BE2C (cell line): ENCODE measurements at places on chromosomes 1 and 21.

DNA sequence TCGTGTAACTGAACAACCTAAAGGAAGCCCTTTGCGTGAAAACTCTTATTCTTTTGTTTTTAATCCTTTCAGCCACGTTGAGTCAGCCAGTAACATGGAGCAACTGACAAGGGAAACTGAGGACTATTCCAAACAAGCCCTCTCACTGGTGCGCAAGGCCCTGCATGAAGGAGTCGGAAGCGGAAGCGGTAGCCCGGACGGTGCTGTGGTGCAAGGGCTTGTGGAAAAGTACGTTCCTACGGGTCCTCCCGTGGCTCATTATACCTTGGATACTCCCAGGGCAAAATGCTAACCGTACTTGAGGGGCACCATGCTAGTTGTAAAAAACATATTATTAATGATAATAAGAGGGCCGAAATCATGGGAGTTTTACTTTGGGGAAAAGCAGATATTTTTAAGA lies 49.4 kb downstream of the LAMC2 start:
- no peak for DNase-seq

DNA sequence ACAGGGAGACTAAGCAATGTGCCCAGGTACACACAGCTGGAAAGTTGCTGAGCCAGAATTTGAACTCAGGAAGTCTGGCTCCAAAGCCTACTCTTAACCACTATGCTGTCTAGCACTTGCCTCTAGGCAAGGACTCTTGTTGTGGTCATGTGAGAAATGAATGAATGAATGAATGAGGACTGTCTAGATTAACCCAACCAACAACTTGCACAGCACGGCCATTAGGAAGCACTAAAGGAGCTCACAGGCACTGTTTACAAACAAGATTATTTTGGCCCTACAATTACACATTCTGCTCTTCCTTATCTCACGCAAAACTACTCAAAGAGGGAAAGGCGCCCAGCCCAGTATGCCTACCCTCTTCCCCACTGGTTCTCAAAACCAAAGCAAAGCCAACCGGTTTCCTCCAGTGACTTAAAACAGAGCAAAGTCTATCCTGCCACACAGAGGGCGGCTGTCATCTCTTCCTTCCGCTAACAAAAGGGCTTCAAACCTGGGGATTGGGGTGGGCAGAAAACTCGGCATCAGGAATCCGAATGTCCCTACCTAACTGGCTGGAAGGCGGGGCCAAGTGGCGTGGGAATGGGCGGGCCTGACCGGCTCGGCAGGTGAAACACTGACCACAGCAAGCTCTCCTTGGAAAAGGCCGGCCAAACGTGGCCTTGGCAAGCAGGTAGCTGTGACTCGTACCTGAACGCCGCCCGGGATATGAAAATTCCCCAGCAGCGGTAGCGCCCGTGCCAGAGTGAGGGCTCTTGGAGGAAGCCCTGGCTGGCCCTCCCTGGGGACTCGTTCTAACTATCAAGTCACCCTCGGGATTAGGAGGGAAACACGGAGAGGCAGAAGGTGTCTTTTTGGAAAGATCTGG lies 948 bp downstream of the STK40 start:
- peak; percentile 41 for DNase-seq

GRCh38 chr1:38336961-38337360 lies 290.4 kb upstream of the POU3F1 start:
- DNase-seq = no peak

GRCh38 chr1:191662051-191662450 lies 496.2 kb upstream of the RGS18 start:
- no peak for DNase-seq

GRCh38 chr1:15224259-15224869 lies 22.7 kb upstream of the FHAD1 start:
- no peak for DNase-seq

GRCh38 chr1:207691841-207692240 lies 46.9 kb downstream of the CR1L start:
- no peak for DNase-seq

DNA sequence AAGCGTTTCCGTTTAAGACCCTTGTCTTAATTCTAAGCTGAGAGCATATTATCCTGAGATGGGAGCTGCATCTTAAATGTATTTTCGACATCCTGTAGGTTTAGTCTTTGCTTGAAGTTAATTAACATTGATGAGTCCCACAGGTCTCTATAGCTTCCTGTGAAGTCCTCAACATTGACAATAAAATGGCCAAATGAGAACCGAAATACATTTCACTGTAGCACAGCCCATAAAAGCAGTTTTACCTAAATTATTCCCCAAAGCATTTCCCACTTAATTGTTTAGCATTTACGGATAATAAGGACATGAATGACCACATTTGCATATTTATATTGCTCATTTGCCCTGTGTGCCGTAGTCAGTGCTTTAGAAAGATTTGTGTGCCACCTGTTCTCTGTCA lies 116.4 kb downstream of the CRB1 start:
- no peak for DNase-seq

GRCh38 chr1:52348704-52349300 lies 17.2 kb downstream of the CC2D1B start:
- peak; percentile 52 for DNase-seq

GRCh38 chr1:210482491-210482890 lies 153.8 kb downstream of the HHAT start:
- no peak for DNase-seq

DNA sequence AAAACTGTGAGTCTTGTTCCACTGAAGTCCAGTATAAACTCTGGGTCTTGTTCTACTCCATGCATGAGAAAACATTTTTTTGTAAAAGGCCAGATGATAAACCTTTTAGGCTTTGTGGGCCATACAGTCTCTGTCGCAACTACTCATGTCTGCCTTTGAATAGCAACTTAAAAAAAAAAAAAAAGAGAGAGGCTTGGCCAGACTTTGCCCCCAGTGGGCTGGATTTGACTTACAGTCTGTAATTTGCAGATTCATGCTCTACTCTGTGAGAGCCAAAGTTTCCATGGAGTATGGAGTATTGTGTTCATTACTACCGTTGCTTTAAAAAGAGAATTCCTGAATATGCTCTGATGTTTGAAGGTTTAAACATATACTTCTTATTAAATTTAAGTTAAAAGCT lies 654.9 kb upstream of the PKN2 start:
- DNase-seq = no peak

GRCh38 chr1:213604477-213604876 lies 383.3 kb upstream of the PROX1 start:
- DNase-seq = peak; percentile 54

DNA sequence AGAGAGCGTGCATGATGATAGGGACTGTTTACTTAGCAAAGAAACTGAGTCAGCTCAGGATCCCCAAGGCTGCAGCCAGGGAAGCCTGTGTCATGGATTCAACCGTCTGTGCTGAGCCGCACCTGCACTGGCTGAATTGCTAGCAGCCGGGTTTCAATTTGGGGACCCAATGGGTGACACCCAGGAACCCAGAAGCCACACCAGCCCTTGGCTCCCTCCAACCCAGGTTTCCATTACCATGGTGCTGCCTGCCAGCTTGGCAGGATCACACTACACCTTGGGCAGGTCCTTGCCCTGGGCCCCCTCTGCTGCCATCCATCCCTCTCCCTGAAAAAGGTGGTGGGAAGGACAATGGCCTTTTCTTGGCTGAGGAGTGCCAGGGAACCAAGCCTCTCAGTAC lies 64.0 kb upstream of the CLDN14 start:
- DNase-seq = no peak

DNA sequence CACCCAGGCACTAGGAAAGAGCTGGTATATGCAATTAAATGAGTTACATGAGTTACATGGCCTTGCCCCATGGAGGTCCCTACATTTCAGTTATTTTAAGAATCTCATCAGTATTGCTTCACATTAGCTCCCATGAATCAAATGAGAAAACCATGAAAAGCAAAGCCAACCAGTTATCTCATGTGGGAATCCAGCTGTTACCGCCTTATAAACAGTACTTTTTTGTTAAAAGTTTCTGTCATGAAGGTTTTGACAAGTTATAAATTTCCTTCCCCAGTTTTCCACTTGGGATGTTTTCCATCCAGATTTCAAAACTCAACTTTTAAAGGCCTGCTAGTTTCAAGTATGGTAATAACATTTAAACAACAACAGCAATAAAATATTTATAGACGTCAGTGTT lies 544.8 kb downstream of the NUF2 start:
- no peak for DNase-seq

GRCh38 chr1:234864116-234864515 lies 254.1 kb upstream of the IRF2BP2 start:
- no peak for DNase-seq

- DNase-seq = no peak
Measured at GRCh38 chr1:10614377-10615225, 139.9 kb downstream of the PEX14 start.

- no peak for DNase-seq
Measured at GRCh38 chr1:229888561-229889001, 178.5 kb upstream of the GALNT2 start.

- DNase-seq = no peak
Measured at GRCh38 chr1:208303743-208304712, 59.8 kb upstream of the PLXNA2 start.
